Mucosa of descending colon (tissue), 3 donors: ENCODE measurements at places on chromosomes 4 and X.

DNA sequence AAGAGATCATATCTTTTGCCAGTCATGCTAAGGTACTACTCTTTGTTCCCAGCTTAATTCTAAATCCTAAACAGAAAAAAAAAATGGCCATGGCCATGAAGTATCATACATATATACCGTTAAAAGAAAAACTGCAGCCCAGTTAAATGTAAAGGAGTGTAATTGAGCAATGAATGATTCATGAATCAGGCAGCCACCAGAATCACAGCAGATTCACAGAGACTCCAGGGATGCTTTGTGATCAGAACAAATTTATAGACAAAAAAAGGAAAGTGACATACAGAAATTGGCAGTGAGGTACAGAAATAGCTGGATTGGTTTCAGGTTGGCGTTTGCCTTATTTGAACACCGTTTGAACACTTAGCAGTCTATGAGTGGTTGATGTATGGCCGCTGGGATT, 42.1 kb upstream of the PDGFC start:
- DNase-seq = no peak

DNA sequence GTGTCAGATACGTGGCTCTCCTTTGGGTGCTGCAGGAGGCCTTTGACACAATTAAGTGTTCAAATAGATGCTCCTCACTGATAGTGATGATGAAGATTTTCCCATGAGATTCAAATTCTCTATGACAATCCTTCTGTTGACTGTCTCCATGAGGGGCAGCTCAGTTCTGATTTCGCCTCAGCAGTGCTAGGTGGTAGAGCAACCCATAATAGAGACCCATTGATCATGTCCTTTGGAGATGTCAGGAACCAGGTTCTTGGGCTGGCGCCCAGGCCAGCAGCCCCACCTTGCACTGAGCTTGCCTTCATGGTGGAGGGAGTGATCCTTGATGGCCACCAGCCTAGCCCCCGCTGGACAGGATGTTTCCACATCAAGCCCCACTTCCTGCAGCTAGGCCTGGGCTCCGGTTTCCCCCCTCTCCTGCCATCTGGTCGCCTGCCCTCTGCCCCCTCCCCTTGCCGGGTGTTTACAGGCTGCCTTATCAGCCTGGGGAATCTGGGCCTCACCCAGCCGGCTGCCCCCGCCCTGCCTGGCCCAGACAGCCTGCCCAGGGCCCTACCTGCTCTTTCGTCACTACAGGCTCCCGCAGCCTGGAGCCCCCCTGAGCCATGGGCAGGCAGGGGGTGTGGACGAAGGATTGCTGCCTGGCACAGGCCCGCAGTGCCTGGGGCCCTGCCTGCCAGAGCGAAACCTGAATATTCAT, 12.6 kb downstream of the ELF4 start:
- peak; percentile 82 for DNase-seq

DNA sequence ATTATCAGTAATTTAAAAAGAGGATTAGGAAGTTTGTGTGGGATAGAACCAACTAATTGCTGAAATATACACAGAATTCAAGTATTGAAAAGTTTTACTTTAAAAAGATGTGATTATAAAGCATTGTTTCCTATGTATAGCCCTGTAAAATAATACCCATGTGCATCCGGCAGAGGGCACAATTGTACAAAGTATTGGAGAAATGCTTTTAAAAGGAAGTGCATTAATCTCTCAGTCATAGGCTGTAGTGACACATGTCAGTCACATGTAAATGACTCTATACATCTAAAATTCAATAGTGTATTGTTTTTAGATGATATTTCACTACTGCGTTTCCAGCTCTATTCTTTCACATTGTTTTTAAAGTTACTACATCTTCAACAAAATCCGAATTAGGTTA, 9.7 kb upstream of the GEMIN8 start:
- DNase-seq = no peak

GRCh38 chrX:133215747-133216146, 2.4 kb downstream of the TFDP3 start:
- DNase-seq = peak; percentile 49

DNA sequence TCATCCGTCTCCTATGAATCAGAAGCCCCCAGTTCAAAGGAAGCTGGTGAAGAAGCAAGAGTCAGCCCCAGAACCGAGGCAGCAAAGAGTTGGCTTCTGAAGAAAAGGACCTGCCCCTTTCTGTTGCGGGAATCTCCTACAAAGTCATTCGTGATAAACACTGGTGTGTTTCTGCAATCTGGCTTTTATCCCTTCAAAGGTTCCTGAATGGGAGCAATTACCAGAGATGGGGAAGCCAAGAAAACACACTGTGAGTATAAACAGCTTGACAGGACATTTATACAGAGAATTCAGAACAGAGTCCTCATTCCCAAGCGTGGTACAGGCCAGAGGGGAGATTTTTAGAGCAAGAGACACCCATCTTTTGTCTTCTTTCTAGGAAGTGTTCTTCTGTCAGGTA, 226.8 kb upstream of the LNX1 start:
- DNase-seq = no peak

DNA sequence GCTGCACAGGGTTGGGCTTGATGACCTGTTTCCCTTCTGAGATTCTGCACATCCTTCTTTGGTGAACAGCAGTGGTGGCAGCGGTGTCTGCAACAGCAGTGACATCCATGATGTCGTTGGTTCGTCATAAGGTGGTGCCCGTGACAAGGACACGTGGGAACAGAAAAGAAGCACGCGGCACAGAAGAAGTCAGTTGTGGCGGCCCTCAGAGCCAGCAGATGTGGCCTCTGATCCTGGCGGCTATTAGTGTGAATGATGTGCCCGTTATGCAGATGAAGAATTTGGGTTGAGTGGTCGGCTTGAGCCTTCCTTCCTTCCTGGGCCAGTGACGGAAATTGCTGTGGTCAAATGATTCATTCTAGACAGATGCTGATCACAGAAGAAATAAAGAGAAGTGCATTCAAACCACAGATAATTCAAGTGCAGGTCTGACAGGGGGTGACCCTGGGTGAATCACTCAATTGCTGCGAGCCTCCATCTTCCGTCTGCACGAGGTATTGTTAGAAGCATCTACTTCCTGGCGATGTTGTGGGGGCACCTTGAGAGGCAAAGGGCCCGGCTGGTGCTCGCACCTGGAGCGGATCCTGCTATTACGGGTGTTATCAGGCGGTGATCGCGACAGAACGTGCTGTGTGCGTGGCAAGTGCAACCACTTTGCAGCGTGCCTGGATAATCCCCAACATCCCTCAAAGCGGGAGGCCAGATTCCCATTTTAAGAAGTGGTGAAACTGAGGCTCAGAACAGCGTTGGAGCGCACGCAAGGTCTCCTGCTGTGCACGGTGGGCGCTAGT, 215.2 kb upstream of the PSAPL1 start:
- DNase-seq = peak; percentile 28

DNA sequence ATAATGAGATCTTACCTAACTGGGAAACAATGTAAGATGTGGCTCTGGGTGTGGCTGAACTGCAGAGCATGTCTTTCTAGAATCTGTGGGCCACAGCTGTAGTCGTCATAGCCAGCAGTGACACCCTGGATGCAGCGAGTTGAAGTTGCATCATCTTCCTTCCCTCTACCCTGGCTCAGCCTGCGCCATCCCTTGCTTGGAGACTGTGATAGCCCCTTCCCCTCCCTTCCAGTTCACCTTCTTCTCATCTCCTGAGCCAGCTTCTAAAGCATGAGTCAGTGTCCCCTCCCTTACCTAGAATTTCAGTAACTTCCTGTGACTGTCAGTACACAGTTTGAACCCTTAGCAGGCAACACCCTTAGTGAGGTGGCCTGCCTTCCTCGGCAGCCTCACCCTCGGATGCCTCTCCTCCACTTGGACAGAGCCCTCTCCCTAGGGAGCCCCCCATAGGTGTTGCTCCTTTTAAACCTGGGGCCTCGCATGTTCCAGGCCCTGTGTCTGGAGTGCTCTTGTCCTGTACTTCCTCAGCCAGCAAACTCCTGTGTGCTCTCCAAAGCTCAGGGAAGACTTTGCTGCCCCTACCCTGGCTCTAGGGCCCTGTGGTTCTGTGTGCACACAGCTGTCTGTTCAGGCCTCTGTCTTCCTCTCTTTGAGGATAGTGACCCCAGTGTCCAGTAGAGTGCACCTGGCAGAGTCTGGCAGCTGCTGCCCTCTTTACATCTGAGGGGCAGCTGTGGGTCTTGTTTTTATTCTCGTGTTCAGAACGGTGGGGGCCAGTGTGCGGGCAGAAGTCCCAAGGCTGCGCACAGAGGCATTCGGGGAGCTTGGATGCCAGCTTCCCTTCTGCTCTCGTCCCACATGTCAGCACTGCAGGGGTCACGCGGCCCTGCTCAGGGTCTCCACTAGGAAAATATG, 43.7 kb upstream of the TADA2B start:
- no peak for DNase-seq

GRCh38 chr4:93710847-93711430, 117.6 kb upstream of the ATOH1 start:
- DNase-seq = no peak

DNA sequence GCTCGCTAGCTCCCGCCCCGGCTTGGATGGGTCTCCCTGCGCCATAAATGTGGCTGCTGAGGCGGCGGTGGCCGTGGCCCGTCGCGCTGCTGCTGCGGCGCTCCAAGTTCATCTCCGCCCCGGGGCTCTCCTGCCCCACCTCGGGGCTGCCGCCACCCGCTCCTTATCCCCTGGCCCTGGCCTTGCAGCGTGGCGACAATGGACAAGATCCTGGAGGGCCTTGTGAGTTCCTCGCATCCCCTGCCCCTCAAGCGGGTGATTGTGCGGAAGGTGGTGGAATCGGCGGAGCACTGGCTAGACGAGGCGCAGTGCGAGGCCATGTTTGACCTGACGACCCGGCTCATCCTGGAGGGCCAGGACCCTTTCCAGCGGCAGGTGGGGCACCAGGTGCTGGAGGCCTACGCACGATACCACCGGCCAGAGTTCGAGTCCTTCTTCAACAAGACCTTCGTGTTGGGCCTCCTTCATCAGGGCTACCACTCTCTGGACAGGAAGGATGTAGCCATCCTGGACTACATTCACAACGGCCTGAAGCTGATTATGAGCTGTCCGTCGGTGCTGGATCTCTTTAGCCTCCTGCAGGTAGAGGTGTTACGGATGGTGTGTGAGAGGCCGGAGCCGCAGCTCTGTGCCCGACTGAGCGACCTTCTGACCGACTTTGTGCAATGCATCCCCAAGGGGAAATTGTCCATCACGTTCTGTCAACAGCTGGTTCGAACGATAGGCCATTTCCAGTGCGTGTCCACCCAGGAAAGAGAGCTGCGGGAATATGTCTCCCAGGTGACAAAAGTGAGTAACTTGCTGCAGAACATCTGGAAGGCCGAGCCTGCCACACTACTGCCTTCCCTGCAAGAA, 763 bp downstream of the USP38 start:
- DNase-seq = peak; percentile 42

DNA sequence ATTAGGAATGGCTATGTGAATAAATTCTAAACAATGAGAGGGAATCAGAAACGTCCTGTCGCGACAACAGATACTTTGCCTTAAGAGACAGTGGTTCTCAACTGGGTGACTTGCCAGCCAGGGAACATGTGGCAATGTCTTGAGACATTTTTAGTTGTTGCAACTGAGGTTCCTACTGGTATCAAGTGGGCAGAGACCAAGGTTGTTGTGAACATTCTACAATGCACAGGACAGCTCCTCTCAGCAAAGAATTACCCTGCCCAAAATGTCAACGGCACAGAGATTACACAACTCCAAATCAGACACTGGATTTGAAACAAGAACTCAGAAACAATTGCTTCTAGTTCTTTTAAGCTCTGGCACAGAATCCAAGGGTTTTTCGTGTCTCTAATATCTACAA, 128.6 kb downstream of the ARHGAP6 start:
- no peak for DNase-seq

GRCh38 chr4:181281451-181281850, 961.8 kb upstream of the TENM3 start:
- DNase-seq = no peak

DNA sequence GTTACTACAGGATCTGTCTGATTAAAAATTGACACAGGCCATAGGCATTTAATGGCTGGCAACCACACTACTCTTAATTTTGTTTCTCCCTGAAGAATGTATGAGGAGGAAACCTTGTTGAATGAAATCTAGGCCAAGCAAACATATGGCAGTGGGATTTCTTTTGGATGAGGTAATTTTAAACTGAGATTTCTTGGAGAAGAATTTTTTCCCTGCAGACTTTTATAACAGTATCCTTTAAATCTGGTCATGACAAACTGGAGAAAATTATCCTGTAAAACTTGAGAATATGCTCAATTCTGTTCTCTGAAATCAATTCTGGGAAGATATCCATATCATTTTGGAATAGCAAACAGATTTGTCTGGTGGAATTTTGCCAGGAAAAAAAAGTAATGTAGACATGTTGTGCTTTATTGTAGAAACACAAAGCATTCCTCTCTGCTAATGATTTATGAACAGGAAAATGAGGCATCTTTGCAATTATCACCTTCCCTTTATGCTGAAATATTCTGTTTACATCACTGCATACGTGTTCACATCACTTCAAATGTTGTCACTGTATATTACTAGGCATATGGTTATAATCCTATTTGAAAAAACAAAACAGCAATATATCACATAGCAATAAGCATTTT, 108.3 kb upstream of the ARSJ start:
- DNase-seq = no peak

DNA sequence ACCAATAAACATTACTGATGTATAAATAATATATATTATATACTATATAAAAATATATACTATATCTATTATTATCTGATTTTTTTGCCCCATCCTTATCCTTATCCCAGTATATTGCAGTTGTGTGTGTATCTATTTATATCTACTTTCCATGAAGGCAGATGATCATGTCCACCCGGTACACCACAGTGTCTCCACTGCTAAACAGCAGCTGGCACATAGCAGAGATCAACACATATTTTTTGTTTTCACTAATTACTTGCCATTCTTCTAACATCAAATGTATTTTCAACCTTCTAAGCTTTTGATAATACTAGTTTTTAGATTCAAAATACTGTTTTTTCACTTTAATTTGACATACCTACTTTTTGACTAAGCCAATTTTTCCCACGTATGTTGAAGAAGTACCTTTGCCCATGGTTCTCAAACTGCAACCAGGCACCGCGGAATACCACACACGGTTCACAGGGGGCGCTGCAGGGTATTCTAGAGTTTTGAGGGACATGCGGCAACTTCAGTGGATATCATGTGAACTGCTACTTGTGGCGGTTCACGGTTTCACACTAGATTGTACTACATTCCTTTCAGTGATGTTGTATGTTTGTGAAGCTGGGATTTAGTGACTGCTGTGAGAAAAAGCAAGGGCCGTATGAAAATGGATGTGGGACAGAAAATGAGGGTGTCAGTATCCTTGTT, 182.5 kb upstream of the NPY2R start:
- DNase-seq = peak; percentile 83

GRCh38 chr4:150008546-150008945, 69.7 kb upstream of the DCLK2 start:
- DNase-seq = no peak

DNA sequence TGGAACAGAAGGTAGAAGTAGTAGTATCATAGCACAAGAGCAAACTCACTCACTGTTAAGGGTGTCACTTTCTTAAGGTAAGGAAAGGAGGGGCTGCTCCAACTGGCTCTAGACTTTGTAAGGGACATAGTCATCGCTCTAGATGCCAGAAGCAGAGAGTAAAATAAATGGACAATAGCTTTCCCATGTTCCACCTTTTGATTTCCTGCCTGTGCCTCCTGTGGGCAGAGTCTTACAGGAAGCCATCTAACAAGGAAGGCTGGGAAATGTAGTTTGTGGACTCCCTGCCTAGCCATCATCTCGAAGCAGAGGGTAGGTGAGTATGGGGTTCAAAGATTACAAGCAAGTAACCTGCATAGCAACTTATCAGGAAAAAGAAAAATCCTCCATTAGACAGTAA, 1.7 kb upstream of the METTL14 start:
- no peak for DNase-seq

- DNase-seq = no peak
Measured at GRCh38 chr4:73929278-73929677, 52.5 kb downstream of the PF4 start.
